ENCODE measurements at places on chromosomes 6 and 20. TPM values are rescaled to one million over a fixed set of nuclear protein-coding genes. Genes with fewer than 3 reads are reported as not detected.
A peak's percentile ranks its signal among the peaks of the same experiment; 100 is the strongest.

DNA sequence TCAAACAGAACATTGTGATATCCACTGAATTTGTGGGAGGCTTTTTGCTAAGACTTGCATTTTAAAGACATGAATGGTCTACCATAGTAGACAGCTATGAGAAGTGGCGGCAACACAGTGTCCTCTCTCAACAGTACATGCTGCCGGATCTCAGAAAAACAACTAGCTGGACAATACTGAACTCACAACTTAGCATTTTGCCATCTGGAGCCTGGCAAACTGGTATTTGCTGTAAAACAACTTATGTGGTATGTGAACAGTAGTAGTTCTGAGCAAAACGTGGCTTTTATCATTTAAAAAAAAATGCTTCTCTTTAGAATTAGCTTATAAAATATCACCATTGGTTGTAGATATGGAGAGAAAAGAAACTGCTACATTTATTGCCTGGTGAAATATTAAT, 3.3 kb upstream of the PXDC1 start:
- no peak for ATAC-seq

The MOG gene
- total RNA-seq = not detected

The DUSP15 gene
- total RNA-seq = 0.64 TPM

The ANKRD66 gene
- not detected for total RNA-seq

- peak; percentile 50 for ATAC-seq
Measured at GRCh38 chr6:81966968-81967367, 214.5 kb upstream of the TENT5A start.

DNA sequence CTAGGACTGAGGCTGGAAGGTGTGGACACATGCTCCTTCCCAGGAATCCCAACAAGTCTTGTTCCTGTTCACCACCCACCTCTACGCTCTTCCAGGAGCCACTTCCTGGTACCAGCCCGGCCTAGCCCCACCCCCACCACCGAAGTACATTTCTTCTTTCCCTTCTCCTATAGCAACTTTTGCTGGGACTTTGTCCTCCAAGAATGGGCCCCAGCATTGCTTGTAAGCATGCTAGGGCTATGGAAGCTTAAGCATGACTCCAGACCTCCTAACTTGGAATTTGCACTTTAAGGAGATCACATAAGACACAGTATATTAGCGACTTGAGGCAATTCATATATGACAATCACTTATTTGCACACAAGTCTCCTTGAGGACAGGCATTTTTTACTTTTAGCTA, 462.0 kb upstream of the ARID1B start:
- ATAC-seq = no peak

DNA sequence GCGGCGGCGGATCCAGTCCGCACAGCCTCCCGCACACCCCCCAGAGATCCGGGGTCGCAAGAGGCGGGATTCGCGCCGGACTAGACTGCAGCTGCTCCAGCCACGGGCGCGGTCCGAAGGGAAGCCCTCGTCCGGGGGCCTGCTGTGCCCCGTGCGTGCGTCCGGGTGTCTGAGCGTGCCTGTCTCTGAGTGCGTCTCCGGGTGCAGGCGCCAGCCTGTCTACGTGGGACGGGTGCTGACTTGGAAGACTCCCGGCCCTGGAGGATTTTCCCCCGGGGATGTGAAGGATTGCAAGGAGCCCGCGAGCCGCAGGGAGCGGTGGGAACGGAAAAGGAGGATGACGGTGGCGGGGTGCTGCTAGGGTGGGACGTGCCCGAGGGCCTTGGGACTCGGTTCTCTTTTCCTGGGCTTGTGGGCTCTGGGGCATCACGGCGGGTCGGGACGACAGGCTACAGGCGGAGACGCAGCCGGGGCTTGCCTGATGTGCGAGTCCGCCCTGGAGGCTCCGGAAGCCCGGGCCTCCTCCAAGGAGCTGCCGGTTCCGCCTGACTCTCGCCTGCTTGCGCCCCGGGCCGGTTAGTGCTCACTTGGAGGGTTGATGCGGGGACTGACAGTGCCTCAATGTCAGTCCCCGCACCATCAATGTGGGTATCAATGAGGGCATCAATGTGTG, 5.7 kb downstream of the MAFB start:
- peak; percentile 41 for ATAC-seq

- peak; percentile 27 for ATAC-seq
Measured at GRCh38 chr20:62776692-62777527, 19.4 kb upstream of the MRGBP start.

- no peak for ATAC-seq
Measured at GRCh38 chr6:151324488-151324825, 66.9 kb downstream of the ZBTB2 start.

GRCh38 chr20:58297394-58297793, 12.1 kb upstream of the RAB22A start:
- no peak for ATAC-seq

The FERMT1 gene
- total RNA-seq = 34.0 TPM

DNA sequence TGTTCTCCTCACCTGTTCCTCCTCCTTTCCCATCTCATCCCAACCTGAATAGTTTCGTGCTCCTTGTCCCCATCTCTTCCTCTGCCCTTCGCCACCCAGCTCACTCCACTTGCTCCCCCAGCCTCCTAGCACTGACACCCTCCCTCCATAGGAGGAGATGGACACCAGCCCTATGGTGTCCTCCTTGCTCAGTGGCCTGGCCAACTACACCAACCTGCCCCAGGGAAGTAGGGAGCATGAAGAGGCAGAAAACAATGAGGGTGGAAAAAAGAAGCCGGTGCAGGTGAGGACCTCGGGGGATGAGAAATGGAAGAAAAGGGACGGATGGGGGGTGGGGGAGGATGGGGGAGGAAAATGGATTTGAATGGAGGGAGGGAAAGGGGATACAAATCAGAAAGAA, 6.2 kb downstream of the SLC12A5 start:
- ATAC-seq = no peak

- ATAC-seq = peak; percentile 92
Measured at GRCh38 chr6:169169375-169169774, 84.3 kb downstream of the THBS2 start.

DNA sequence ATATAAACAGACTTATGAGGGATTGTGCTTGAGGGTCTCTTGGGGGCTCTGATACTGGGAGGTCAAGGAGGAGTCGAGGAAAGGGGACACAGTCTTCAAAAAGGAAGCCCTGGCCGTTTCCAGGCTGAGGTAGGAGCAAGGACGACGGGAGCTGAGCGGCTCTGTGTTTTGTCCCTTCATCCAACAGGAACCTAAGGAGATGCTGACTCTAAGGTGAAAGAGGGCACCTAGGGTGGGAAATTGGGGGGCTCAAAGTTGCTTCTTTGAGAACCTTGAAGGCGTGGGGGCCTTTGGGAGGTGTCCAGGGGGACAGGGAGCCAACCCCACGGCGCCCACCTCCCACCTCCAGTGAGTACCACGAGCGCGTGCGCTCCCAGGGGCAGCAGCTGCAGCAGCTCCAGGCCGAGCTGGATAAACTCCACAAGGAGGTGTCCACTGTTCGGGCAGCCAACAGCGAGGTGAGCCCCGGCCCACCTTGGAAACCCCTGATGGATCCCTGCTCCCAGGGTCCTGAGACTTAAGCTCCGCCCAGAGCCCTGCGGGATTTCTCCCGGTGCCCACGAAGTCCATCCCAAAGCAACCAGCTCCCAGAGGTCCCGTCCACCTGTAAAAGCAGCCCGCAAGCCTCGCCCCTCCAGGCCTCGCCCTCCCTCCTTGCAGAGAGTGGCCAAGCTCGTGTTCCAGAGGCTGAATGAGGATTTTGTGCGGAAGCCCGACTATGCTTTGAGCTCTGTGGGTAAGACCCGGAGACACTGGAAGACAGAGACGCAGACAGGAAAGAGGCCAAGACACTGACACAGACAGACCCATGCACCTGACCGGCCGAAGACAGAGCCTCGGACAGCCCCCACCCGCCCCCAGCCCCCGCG, 2.9 kb downstream of the SPAG4 start:
- no peak for ATAC-seq

GRCh38 chr6:37011656-37012378, 6.4 kb downstream of the FGD2 start:
- ATAC-seq = no peak

The NECAB3 gene
- 8.0 TPM for total RNA-seq

DNA sequence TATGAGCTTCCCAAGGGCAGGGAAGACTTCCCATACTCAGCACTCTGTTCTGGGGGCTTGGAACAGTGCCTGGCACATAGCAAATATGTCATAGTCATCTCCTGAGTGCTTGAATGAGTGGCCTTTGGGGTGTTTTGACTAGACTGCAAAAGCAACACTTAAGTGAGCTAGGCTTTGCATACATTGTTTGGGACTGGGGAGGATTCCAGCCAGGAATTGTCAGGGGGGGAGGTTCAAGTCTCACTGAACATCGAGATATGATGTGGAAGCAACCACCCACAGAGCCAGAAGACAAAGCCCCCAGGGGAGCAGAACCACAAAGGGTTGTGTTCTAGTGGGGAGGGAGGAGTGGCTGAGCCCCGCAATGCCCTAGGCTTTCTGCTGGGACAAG, 98.4 kb downstream of the SYCP2 start:
- ATAC-seq = no peak

- no peak for ATAC-seq
Measured at GRCh38 chr6:97630604-97631003, 347.6 kb upstream of the MMS22L start.

DNA sequence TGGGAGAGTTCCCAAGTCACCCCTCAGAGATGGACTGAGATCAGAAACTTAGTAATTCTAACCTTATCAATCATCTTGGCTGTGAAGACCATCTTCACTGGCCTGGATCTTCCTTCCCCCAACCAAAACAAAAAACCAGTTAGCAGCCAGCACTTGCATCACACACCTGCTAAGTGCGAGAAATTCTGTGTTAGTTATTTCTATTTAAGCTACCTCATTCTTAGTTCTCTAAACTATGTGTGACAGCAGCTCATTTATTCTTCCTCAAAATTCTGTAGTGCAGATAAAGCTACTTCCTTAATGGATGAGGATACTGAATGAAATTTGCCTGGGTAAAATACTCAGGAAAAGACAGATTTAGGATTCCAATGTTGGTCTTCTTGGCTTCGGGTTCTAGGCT, 18.2 kb upstream of the TAGAP start:
- ATAC-seq = no peak

DNA sequence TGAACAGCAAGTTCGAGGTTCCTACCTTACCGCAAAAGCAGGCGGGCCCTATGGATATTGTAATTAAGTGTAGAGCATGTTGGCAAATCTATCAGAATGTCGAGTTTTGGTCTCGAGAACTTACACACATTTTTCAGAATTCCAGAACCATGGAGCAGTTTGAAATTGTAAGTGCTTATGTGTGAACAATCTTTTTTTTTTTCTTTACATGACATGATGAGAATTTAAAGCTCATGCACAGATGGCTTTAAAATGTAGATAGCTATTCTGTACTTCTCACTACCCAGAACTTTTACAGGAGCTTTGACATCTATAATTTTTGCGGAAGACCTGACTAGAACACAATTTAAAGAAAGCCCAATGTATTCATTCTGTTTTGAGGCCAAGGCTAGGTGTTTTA, 117.8 kb upstream of the RSPO3 start:
- ATAC-seq = no peak

The SESN1 gene
- 8.2 TPM for total RNA-seq

DNA sequence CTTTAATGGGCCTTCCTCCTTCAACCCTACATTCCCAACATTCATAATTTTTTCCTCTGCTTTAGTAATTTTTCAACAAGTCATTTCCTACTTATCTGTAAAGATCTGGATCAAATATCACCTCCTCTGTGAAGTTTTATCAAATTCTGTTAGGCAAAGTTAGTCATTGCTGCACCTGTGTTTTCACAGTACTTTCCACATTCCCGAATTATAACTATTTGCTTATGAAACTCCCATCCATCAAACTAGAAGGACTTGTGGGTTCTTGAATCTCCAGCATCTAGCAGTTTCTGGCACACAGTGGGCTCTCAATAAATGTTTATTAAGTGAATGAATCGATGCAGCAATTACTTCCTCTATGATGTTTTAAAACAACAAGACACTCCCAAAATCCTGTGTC, 257.6 kb downstream of the HDGFL1 start:
- ATAC-seq = no peak

DNA sequence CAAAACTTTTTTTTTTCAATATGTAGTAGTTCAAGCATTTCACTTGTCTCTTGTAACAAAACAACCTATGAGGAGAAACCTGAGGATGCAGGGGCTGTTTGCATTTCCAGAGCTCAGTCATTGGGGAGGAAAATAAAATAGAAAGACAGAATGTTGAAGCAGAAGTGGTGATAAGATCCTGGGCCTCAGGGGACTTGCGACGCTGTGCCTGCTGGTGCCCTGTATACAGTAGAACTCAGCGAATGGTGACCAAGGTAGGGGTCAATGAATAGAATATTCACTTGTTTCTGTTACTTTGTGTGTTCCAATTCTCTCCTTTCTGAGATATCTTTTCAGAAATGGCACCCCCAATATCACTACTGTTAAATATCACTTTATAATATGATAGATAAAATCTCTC, 271.6 kb downstream of the FARS2 start:
- ATAC-seq = no peak

GRCh38 chr20:32523613-32524213, 61.4 kb downstream of the NOL4L start:
- no peak for ATAC-seq

The ESR1 gene
- 0.80 TPM for total RNA-seq

GRCh38 chr20:32626859-32627636, 41.9 kb upstream of the NOL4L start:
- ATAC-seq = peak; percentile 27

GRCh38 chr6:139955366-139956155, 581.1 kb upstream of the CITED2 start:
- no peak for ATAC-seq

The IL17A gene
- not detected for total RNA-seq
